ENCODE measurements at places on chromosomes 3 and 15.

DNA sequence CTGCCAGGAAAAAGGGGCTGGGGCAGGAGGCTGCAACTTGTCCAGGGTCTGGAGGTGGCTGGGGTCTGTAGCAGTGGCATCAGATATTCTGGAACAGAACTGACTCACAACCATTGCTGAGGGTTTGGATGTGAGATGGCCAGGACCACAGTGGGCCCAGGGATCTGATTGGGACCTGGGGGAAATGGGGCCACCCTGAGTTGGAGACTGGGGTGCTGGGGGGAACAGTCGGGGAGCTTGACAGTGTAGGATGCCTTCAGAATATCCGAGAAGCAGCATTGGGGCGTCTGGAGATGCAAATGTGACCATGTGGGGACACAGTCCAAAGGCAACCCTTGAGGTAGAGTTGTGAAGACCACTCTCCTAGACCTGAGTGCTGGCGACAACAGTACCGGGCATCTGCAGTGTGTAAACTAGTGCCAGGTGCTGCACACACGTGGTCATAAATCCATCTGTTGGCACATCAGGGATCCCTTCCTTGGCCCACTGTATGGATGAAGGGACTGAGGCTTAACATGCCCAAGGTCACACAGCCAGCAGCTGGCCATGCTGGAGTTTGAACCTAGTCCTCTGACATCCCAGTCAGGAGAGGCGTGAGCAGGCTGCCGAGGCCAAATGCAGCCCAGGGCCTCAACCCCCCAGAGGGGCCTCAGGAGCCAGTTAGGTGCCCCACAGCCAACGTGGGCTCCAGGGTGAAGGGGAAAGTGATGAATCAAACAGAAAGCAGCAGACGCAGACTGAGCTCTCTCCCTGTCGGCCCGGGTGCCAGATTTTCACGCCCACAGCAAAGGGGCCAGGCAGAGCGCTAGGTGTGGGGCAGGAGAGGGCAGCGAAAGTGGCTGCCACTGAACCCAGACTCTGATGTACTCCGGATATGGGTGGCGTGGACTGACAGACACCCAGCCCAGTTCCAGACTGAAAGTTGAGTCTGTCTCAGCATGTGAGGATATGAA, 18.8 kb downstream of the HEMK1 start:
- no peak for DNase-seq

DNA sequence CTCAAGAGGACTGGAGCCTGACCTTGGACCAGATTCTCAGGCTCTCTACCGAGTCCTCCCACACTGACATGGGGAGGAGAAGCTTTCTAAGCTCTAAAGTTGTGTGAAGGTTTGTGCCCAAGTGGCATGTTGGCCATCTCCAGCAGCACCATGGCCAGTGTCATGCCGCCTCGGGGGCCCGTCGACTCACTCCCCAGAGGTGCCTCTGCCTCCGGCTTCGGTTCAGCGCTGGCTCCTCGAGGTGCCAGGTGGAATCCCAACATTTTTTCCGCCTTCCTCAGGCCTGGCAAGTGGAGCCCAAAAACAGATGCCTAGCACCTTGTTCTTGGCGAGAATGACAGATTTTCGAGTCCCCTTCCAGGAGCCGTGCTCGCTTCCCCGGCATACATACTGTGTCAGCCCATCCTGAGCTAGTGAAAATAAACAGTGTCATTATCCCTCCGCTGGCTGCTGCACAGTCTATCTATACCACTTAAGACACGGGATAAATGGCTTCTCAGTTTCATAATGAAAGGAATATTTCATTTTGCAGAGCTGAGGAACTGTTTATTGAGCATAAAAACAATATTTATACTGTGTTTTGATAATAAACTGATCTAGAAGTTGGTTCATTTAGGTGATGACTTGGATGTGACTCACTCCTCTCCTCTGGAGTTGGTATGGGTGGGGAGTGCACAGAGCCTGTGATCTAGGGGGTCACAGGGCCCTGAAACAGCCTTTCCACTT, 328.5 kb upstream of the TLE3 start:
- DNase-seq = no peak

DNA sequence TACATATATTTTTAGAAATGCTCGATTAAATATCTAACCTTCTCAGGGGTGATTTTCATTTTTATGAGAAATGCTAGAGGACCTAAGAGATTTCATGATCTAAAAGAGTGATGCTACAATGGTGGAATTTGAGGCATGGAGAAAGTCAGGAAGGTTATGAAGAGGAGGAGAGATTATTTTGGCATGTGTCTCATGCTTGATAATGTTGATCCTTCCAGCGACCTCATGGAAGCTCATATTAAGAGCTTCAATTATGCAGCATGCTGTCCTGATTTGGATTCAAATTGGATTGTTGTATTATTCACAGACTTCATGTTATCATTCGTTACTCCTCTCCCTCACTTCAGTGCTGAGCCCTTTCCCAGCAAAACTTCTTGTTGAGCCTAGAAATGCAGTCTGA, 112.5 kb downstream of the RAP2B start:
- no peak for DNase-seq

DNA sequence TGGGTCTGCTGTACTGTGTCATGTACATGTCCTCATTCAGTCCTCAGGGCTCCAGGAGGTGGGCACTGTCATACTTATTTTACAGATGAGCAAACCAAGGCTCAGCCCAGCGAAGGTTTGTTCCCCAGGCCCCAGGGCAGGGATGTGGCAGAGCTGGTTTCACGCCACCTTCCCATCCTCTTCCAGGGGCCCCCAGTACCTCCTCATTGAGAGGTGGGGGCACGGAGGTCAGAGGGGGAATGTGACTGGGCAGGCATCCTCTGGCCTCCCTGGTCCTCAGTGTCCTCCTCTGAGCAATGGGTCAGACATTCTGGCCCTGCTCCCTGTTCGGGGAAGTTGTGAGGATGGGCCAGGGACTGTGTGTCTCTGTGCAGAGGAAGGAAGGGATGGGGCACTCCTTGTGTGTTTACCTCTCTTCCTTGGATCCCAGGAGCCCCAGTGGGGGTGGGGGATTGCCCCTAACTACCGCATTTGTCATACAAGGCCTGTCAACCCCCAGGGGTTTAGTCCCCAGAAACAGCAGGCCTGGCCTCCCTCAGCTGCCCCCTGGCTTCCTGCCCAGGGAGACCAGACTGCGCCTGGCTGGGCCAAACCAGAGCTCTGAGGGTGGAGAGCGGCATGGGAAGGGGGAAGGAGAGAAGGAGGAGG, 65.9 kb upstream of the LCTL start:
- DNase-seq = no peak

GRCh38 chr3:115040673-115041286, 106.3 kb downstream of the ZBTB20 start:
- no peak for DNase-seq

GRCh38 chr3:99875581-99875928, 57.9 kb downstream of the CMSS1 start:
- no peak for DNase-seq

- DNase-seq = no peak
These were observed 24.8 kb upstream of the SLMAP start for GRCh38 chr3:57731311-57731710.

DNA sequence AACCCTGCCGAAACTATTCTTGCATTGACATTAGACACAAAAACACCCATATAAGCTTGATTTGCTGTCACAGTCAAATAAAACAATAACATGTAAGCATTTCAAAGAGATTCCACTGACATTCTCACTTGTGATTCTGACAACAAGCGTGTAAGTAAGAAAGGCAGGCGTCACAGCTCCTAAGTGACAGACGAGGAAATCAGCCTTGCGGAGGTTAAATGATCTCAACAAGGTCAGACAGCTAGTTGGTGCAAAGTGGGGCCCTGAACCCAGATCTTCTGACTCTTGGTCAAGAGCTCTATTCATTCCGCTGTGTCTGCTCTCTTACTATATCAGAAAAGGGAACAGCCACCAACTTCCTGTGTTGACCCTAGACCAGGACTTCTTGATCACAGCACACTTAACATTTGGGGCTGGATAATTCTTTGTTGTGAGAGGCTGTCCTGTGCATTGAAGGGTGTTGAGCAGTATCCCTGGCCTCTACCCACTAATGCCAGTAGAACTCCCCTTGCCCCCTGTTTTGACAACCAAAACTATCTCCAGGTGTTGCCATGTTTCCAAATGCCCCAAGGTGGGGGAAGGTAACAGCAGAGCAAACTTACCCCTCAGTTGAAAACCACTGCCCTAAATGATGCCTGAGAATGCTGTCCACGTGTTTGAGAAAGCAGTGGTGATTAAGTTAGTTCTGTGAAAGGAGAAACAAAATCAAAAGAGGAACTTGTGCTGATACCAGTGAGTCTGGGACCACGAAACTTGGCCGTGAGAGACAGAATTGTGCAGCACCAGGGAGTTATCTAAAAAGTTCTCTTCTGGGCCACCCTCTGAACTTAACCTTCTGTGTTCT, 86.1 kb downstream of the LIPC start:
- DNase-seq = no peak

DNA sequence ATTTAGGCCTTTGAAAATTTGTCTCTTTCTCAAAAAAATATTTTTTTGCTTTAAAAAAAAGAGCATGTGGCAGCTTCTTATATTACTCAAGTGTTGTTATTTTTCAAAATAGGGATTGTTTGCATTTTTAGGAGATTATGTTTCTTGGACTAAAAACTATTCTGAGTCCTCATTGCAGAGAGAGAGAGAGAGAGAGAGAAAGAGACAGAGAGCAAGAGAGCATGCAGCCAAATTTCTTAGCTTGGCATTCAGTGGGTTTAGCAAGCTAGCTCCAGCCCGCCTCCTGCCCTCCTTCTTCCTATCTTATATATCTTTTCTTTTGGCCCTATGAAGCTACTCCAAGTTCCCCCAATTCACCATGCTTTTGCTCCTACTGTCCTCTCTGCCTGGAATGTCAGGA, 55.7 kb downstream of the CEMIP start:
- DNase-seq = no peak

GRCh38 chr3:129718201-129718600, 111.7 kb upstream of the PLXND1 start:
- no peak for DNase-seq

GRCh38 chr3:139830817-139831216, 104.2 kb upstream of the CLSTN2 start:
- DNase-seq = no peak

DNA sequence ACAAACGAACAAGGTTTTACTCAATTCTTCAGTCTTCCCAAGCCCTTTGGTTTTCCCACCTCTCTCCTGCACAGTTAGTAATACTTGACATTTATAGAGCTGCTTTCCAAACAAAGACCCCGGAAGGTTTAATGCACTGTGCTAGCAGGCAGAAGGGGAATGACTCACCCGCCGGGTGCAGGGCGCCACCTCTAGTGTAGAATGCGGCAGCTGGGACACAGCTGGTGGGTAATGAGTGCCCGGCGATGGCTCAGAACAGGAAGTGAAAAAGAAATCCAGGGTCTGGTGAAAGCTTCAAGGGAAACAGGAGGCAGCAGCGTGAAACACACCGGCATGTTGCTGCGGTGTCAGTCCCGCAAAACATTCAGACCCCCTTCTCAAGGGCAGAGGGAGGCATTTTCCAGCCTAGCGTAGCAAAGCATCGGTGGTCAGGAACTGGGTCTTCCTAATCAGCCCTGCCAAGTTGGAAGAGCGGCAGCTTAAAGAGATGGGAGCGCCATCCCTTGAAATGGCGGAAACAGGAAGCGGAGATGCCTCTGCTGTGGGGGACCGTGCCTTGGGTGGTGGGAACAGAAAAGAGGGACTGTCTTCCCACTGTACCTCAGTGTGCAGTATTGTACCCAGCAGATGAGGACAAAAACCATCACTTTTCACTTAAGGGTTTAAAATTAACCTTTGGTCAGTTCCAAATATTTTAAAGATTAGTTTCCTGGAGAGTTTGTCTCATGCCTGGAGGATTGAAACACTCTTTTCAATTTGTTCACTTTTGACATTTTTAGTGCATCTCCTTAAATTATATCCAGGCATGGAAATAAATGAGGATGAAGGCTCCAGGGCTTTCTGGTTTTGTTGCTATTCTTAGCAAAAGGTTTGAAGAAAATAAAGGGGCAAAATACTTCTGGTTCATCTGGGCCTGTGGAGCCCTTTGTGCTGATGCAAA, 160.7 kb upstream of the MCTP2 start:
- no peak for DNase-seq

- no peak for DNase-seq
These were observed 98.9 kb upstream of the TJP1 start for GRCh38 chr15:29921130-29921601.

DNA sequence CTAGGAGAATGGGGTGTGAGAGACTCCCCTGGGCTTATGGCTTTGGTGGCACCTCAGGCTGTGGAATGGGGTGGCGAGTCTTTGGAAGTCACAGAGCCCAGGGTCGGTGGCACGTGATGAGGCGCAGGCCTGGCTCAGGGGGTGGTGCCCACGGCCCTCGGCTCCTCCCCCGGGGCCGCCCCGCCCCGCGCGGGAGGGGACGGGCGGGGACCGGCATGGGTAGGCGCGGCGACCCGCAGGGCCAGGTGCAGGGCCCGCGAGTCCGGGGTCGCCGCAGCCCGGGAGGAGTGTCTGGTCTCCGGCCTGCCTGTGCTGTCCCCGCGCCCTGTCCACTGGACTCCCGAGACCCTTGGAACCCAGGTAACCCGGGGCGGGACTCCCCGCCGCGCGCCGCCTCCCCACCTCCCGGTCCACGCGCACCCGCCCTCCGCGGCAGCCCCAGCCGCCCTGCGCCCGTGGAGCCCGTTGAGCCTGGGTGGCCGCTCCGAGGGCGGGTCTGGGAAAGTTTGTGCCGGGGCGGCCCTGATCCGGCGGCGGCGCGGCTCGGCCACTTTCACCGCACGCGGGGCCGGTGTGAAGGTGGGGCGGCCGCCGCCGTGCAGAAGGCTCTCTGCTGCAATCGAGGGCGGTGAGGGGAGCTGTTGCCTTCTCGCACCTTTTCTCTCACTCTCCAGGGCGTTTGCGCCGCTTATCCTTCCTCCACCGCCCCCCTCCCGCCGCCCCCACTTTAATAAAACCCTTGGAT, at the start of gene PAQR5:
TSS of gene PAQR5 (plus strand) at position 216 of the 745 bp plus-strand sequence. CDS start 61,169 bp downstream, outside the sequence.
- DNase-seq = peak; percentile 49

DNA sequence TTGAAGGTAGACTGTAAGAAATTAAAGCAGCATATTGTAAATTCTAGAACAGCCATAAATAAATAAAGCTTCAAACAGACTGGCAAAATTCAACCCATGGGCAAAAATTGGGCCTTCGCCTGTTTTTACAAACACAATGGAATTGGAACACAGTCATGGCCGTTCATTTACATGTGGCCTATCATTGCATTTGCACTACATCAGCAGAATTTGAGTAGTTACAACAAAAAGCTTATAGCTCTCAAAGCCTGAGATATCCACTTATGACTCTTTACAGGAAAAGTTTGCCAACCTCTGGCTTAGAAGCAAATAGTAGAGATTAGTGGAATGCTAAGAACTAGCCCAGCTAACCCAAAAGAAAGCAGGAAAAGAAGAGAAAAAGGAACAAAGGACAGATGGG, 139.6 kb upstream of the SKOR1 start:
- DNase-seq = no peak

- no peak for DNase-seq
These were observed 12.8 kb downstream of the C2CD4A start for GRCh38 chr15:62079594-62079993.

GRCh38 chr3:155737844-155738460, 6.9 kb downstream of the PLCH1 start:
- DNase-seq = no peak

DNA sequence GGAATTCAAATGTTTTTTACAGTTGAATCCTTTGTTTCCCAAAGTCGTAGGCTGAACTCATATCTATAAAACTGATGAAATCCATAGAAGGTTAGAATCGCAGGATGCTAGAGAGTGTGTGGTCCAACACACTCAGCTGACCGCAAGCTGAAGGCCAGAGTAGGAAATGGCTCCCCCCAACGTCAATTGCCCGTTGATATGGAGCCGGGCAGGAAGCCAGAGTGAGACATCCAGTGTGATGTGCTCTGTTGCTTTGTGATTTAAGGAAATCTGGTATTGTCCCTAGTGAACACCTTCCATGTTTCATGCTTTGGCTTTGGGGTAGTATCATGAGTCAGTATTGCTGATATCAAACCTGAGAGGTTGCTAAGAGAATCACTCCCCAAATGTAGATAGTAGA, 5.8 kb upstream of the MEX3B start:
- no peak for DNase-seq

- DNase-seq = no peak
These were observed 831.1 kb upstream of the NR2F2 start for GRCh38 chr15:95499397-95499796.

Measured in aorta (tissue), 5 donors.